ENCODE measurements at places on chromosomes 6 and 20. TPM values are rescaled to one million over a fixed set of nuclear protein-coding genes. Genes with fewer than 3 reads are reported as not detected.

MYH7B gene
- total RNA-seq: 0.08 TPM

RCAN2 gene
- not detected for total RNA-seq

SLC17A1 gene
- not detected for total RNA-seq

FOXO3 gene
- 13.3 TPM for total RNA-seq

SNAI1 gene
- 0.40 TPM for total RNA-seq

JPH2 gene
- total RNA-seq: 0.08 TPM

ANGPT4 gene
- total RNA-seq: not detected

SPEF1 gene
- total RNA-seq: not detected

SLC22A1 gene
- 0.95 TPM for total RNA-seq

ETV7 gene
- total RNA-seq: not detected

SIRPD gene
- total RNA-seq: not detected

IL17F gene
- total RNA-seq: not detected

HLA-DRB5 gene
- total RNA-seq: 0.29 TPM

PGC gene
- total RNA-seq: not detected

OTOR gene
- not detected for total RNA-seq

LPIN3 gene
- total RNA-seq: 8.9 TPM

KCNK15 gene
- total RNA-seq: 0.13 TPM

HSPA12B gene
- total RNA-seq: not detected

TP53TG5 gene
- not detected for total RNA-seq

NHSL1 gene
- 64.2 TPM for total RNA-seq

TUBB2B gene
- 28.6 TPM for total RNA-seq

UQCC2 gene
- total RNA-seq: 36.1 TPM

PRKN gene
- total RNA-seq: 0.95 TPM
